Testis (tissue), 5 donors: ENCODE measurements at places on chromosomes 6 and 20.

GRCh38 chr6:155223646-155224451, 40.0 kb upstream of the CLDN20 start:
- no peaks in the 10 kb centered on the region for H3K36me3 ChIP-seq
- DNase-seq, result no peak
- no peaks in the 10 kb centered on the region for H3K27me3 ChIP-seq
- no peaks in the 10 kb centered on the region for H3K4me1 ChIP-seq
- no peak overlapping the region for H3K4me3 ChIP-seq

DNA sequence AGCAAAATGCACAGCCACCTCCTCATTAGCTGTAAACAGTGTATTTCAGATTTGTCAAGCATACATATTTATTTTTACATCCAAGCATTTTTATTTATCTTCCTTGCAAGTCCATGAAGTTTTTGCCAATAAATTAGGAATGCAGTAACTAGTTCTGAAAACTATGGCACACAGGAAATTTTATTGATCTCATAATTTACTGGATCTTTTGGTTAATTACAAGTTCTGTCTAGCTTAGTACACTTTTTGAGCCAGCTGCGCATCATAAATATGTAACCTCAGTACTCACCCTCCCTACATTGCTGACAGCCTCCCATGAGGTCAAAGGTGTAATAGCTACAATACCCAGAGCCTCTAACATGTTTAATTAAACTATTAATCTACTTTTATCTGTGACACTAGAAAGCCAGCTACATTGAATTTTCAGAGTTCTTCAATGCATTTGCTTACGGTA, 898.2 kb downstream of the KIF16B start:
- H3K4me3 ChIP-seq, result no peak overlapping the region
- DNase-seq, result no peak
- H3K27me3 ChIP-seq, result no peaks in the 10 kb centered on the region

GRCh38 chr6:10194816-10195672, 219.8 kb downstream of the TFAP2A start:
- no peaks in the 10 kb centered on the region for H3K36me3 ChIP-seq
- no peak overlapping the region for H3K4me3 ChIP-seq
- no peaks in the 10 kb centered on the region for H3K4me1 ChIP-seq

DNA sequence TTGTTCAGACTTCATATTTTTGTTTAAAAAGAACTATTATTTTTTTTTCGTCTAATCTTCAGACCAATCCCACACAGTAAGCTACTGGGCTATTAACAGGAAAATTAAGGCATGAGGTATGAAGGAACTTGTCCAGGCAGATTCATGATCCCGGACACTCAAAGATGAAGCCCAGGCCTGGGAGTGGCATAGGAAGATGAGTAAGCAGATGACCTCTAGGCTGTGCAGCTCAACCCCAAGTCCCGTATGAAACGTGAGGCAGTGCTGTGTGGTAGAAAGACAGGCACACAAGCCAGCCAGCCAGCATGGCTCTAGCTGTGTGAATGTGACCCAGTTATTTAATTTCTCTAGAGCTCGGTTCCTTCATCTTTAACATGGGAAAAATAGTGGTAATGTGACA, 231.9 kb downstream of the CLIC5 start:
- H3K27ac ChIP-seq, result no peak overlapping the region
- no peaks in the 10 kb centered on the region for H3K36me3 ChIP-seq
- no peaks in the 10 kb centered on the region for H3K4me1 ChIP-seq
- no peak overlapping the region for H3K4me3 ChIP-seq
- DNase-seq, result no peak
- H3K27me3 ChIP-seq, result no peaks in the 10 kb centered on the region

- peaks cover under 1% of the 10 kb centered on the region for H3K4me1 ChIP-seq
- DNase-seq, result no peak
- H3K36me3 ChIP-seq, result no peaks in the 10 kb centered on the region
- no peaks in the 10 kb centered on the region for H3K27me3 ChIP-seq
- no peak overlapping the region for H3K27ac ChIP-seq
- H3K4me3 ChIP-seq, result no peak overlapping the region
These were observed 34.2 kb downstream of the JARID2 start for GRCh38 chr6:15280028-15280427.

DNA sequence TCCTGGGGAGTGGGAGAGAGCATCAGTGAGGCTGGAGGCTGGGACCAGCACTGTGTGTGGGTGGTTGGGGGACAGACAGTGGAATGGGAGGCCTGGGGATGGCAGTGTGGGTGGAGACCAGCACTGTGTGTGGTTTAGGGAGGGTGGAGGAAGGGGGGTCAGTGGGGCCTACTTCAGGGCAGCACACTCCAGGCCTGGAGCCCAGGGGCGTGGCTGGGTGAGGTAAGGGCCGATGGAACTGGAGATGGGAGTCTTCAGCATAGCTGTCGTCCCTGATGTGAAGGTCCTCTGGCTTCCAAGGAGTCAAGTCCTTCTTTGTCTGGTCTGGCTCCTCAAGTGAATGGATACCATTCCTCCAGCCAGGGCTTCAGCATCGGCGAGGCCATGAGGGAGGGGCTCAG, 18.6 kb downstream of the KCNK17 start:
- H3K4me1 ChIP-seq, result no peaks in the 10 kb centered on the region
- no peak overlapping the region for H3K4me3 ChIP-seq
- no peaks in the 10 kb centered on the region for H3K27me3 ChIP-seq
- DNase-seq, result no peak
- no peaks in the 10 kb centered on the region for H3K36me3 ChIP-seq

DNA sequence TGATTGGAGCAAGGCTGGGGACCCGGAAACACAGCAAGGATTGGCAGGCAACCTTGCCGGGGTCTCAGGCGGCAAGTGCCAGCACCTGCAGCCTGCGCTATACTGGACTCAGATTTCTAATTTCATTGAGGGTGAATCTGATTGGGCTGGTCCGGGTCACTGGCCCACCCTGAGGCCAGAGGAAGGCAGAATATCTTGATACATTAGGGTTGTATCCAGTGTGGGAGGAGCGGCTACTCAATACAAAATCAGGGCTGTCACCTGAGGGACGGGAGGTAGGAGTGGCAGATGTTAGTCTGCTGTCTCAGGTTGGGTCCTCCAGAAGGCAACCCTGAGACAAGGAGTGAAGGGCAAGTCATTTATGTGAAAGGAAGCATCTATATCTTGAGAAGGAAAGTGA, 40.7 kb downstream of the BFSP1 start:
- H3K27me3 ChIP-seq, result no peaks in the 10 kb centered on the region
- no peak overlapping the region for H3K4me3 ChIP-seq
- no peak for DNase-seq
- no peak overlapping the region for H3K27ac ChIP-seq
- no peaks in the 10 kb centered on the region for H3K4me1 ChIP-seq
- H3K36me3 ChIP-seq, result no peaks in the 10 kb centered on the region

GRCh38 chr20:48990467-48990866, 55.6 kb upstream of the CSE1L start:
- H3K4me3 ChIP-seq, result no peak overlapping the region
- no peaks in the 10 kb centered on the region for H3K4me1 ChIP-seq
- H3K27me3 ChIP-seq, result no peaks in the 10 kb centered on the region
- H3K27ac ChIP-seq, result no peak overlapping the region

GRCh38 chr20:44979090-44979621, 12.8 kb downstream of the STK4 start:
- no peak for DNase-seq
- no peaks in the 10 kb centered on the region for H3K4me1 ChIP-seq
- H3K4me3 ChIP-seq, result no peak overlapping the region
- no peaks in the 10 kb centered on the region for H3K27me3 ChIP-seq
- H3K27ac ChIP-seq, result no peak overlapping the region
- H3K36me3 ChIP-seq, result no peaks in the 10 kb centered on the region

GRCh38 chr20:14963262-14963663, 625.9 kb upstream of the FLRT3 start:
- DNase-seq, result no peak
- no peaks in the 10 kb centered on the region for H3K27me3 ChIP-seq
- H3K36me3 ChIP-seq, result no peaks in the 10 kb centered on the region
- no peak overlapping the region for H3K4me3 ChIP-seq

DNA sequence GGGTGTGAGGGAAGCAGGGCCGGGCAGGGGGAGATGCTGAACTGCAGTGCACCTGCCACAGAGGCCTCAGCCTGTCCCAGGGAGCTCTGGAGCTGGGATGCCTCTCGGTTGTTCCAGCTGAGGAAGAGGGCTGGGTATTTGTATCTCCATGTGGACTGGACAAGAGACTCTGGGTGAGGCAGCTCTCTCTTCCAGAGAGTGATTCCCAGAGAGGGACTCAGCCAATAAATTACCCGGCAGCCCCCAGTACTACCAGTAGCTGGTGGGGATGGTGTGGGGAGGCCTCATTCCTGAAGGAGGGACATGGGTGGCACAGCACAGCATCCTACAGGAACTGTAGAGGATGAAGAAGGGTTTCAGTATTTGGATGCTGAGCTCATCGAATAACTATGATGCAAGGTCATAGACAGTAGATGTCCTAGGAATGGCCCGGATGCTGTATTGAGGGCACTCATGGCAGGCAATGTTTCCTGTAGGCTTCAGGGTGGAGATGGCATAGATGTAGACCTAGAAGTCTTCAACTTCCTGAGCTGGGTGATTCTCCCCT, 1.4 kb downstream of the FGD2 start:
- no peak overlapping the region for H3K4me3 ChIP-seq
- H3K27ac ChIP-seq, result no peak overlapping the region
- no peaks in the 10 kb centered on the region for H3K36me3 ChIP-seq
- DNase-seq, result no peak
- peaks cover 7% of the 10 kb centered on the region for H3K4me1 ChIP-seq
